Left kidney (tissue), 8 donors: ENCODE measurements at places on chromosomes 3 and 15.

DNA sequence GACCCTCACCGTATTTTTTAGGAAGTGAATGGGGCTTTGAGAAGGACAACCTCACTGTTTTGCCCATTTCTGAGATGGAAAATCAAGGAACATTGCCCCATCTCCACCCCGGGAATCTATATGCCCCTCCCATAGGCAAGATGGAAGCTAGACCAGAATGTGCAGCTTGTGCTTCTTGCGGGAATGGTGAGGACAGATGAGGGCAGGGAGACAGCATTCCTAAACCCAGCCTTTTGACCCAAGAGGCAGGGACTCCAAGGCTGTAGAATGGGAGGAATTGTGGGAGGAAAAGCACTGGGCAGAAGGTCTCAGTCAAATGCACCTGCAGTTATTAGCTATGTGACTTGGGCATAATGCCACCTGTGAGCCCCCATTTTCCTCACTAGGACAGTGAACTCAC, 66.9 kb downstream of the SMAD3 start:
- no peak for DNase-seq

DNA sequence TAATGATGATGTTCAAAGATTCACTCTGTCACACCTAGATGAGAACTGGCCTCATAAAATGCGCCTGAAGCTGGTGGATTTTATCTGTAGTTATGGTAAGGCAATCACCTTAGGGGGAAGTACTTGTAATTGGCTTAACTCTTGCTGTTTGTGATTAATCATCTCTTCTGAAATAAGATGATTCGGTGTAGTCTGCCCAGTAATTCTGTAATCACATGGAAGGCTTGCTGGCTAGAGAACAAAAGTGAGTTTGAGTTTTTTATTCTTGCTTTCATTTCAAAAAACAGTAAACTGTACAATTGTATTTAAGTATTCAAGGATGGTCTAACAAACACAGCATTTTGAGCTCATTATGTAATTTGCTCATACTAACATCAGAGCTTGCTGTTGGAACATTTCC, 72.1 kb downstream of the OTOL1 start:
- DNase-seq = no peak

DNA sequence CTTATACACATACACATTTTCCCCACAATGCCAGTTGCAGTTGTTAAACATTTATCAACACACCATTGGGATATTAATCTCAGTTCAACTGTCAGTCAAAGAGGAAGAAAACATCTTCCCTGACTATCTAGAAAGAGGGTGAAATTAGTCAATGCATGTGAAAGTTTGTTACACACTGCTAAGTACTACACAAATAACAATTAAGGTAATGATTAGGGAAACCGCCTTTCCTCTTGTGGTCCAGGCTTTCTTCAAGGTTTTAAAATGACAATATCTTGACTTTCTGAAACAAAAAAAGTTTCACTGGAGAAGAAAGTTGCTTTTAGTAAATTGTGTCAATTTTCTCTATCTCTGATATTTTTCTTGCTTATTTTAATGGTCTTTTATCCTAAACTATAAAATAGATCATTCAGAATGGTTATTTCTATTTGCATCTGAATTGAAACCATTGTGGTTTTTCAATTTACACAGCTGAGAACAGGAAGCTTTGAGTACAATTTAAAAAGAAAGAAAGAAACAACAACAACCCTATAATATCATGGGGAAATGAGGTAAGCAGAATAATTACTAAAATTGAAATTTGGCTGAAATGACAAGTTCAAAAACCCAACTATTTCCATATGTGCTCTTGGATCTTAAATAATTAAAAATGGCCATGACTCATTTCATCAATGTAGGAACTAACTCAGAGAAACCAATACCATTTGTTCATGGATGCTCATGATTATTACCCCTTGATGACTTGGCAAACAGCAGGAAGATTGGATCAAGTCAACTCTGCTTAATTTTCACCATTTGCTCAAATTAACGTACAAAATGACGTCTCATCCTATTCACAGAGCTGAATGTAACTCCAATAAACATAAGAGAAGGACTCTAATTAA, 31.7 kb downstream of the GPR149 start:
- DNase-seq = no peak

DNA sequence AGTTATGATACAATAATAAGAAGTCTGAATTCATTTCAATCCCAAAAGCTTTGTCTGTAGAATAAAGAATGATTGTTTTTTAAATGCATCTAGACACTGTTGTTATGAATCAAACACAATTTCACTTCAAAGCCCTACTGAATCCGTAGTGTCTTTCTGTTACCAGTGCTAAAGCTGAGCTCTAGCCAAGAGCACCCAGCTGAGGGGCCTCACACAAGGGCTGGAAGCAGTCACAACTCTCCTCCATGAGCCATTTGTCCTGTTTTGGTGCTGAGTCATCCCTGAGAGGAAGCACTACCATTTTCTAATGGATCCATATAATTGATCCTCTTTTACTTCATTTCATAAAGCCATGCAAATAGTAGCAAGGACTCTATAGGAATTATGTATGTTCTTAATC, 158.2 kb upstream of the ANKRD28 start:
- no peak for DNase-seq

GRCh38 chr3:171846597-171846996, 3.4 kb downstream of the TMEM212 start:
- no peak for DNase-seq

DNA sequence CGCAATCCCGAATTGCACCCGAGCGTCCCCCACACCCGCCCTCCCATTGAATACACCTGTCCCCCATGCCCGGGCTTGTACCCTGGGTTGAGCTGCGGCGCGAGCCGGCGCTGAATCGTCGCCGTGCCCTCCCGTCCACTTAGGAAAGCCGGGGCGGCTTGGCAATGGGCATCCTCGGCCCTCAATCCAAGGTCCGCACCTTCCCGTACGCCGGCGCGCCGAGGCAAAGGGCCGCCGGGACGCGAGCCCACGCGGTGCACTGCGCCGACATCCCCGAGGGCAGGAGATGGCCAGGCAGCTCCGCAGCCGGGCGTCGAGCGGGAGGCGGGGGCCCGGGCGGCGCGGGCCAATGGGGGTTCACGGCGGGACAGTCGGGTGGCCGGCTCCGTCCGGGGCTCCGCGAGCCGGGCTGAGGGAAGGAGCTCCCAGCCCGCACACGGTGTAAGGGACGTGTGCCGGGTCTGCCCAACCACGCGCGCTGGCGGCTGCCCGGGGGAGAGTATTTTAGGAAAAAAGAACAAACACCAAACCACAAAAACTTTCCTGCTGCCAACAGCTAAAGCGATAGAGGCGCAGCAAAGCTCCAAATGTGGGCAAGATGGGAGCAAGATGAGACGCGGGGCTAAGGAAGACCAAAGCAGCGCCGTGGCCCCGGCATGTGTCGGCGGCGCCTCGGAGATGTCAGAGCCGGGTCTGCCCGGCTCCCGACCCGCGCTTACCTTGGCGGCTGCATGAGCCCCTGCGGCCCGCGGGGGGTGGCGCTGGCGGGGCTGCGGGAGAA, 621 bp downstream of the RGMA start:
- DNase-seq = no peak

DNA sequence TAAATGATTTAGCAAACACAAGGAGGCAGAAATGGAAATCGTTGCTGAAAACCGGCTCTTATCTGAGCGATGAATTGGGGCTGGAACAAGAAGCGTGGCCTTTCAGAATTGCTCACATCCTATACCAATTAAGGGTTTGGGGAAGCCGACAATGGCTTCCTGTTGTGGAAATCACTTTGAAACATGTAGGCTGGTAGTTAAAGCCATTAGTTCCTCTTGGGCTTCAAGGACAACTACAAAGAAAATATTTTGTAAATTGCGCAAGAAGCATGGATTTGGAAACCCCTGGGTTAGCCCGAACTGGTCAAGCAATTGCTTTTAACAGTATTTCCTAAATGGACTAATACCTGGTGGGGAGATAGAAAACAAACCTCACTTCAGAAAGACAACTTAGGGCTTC, 182.4 kb downstream of the ADAMTS9 start:
- DNase-seq = no peak

- no peak for DNase-seq
These were observed 104.5 kb downstream of the NLGN1 start for GRCh38 chr3:173501931-173502489.

GRCh38 chr3:12445523-12446240, 38.6 kb upstream of the TSEN2 start:
- DNase-seq = no peak

DNA sequence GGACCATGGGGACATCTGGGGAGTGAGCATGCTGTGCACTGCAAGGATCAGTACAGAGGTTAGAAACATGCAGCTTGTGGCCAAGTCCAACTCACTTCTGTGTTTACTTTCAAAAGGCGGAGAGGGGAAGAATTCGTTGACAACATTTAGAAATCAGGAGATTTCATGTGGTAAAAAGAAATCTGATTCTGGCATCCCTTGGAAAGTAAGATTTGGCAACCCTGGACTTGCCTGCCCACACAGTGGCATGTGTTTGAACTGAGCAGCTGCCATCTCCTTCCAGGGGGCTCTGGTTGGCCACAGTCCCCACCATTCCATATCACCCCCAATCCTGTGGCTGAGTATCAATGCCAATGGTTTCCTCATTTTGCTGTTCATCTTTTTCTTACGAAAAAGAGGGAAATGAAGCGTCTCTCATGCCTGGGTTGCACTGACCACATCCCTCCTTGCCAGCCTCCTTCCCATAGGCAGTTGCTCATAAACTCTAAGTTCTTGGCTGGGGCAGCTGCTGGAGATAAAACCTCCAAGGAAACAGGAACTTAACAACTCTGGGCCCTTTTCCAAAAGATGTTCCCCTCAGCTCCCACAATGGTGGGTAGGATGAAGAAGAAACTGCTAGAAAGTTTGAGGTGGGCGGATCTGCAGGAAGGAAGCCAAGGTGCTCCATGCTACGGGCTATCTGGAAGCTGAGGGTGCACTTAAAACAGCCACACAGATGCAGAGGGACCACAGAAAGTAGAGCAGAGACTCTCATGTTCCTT, 29.2 kb downstream of the SLC6A11 start:
- DNase-seq = no peak

DNA sequence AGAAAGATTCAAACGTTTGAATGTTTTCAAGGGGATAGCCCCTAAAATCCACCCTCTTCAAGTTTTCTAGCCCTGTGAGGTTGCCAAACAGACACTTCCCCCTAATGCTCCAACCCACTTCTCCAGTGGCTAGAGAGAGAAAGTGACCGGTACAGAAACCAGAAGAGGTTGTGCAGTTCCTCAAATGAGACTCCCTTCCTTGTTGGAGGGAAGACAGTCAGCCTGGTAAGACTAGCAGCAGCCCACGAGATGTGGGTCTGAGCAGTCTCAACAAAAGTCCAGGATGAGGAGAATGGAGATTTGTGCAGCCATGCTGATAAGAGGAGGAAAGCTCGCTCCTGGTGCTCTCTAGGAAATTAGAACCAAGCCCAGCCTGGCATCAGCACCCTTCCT, 222.8 kb upstream of the TPRG1 start:
- no peak for DNase-seq

GRCh38 chr15:60840306-60840702, 361.4 kb upstream of the ICE2 start:
- no peak for DNase-seq

DNA sequence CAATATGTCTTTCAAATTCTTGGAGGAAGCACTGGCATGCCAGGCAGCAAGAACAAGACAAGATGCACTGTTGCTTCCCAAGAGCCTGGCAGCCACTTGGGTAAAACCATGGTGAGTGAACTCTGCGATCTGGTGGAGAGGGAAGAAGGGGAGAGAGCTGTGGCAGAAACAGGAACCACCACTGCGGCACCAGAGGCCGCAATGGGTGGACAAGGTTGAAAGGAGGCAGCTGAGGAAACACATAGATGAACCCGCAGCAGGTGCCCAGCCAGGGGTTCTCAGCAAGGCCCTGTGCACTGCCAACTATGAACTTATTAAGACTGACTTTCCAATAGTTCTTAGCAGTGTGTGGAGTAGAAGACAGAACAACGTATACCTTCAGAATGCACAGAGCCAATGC, 48.2 kb upstream of the CCDC54 start:
- DNase-seq = no peak

GRCh38 chr3:51384055-51384725, 901 bp upstream of the MANF start:
- no peak for DNase-seq

- DNase-seq = no peak
These were observed 697 bp upstream of the TRIM69 start for GRCh38 chr15:44735482-44736180.

GRCh38 chr3:69322158-69322509, 63.8 kb downstream of the FRMD4B start:
- no peak for DNase-seq

GRCh38 chr15:60572541-60573421, 93.8 kb upstream of the ICE2 start:
- DNase-seq = no peak

- no peak for DNase-seq
These were observed 87.6 kb downstream of the DPH6 start for GRCh38 chr15:35458176-35458856.

GRCh38 chr3:22101811-22102210, 350.8 kb upstream of the ZNF385D start:
- no peak for DNase-seq

DNA sequence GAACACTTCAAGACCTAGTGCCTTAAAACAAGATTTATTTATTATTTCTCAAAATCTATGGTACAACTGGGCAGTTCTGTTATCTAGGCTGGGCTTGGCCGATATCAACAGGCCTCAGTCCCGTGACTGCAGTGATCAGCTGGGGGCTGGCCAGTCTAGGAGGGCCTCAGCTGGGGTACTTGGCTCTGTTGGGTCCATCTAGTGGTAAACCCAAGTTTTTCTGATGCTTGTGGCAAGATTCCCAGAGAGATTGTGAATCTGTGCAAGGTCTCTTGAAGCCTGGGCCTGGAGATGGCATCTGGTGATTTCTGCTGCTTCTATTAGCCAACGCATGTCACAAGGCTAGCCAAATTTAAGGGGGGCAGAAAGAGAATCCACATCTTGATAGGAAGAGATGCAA, 482.4 kb upstream of the SGO1 start:
- DNase-seq = no peak

DNA sequence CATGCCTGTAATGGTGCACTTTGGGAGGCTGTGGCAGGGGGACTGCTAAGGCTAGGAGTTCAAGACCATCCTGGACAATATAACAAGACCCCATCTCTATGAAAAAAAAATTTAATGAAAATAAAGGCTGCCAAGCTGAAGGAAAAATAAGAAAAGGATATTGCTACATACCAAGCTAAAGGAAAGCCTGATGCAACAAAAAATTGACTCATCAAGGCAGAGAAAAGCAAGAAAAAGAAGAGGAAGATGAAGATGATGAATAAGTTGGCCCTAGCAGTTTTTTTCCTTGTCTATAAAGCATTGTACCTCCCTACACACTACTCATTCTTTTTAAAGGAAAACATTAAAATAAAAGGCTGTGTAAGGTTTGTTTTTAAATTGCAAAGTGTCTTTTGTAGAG, 441.9 kb upstream of the MDFIC2 start:
- DNase-seq = no peak

- DNase-seq = no peak
These were observed at the start of gene ZIC1 for GRCh38 chr3:147409143-147410115. TSS of gene ZIC1 (plus strand) at chr3:147409365. CDS start at chr3:147410113, 748 bp downstream.

- DNase-seq = no peak
These were observed 31.6 kb downstream of the ZDHHC19 start for GRCh38 chr3:196179380-196180308.

DNA sequence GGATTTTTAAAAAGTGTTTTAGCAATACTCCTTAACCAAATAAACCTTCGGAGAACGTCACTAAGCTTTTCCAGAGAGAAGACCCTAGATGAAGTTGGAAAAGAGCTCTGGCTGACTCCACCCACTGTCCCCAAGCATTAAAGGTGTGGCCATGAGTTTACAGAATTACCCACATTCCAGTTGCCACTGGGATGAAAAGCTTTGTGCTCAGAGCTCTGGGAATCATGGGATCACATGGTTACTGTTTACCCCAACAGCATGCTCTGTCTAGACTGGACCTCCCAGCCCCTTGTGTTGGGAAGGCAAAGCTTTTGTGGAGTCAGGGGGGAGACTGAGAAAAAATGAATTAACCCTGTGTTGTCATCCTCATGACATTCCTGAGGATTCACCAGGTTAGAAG, 55.3 kb downstream of the CCK start:
- DNase-seq = no peak
